Posterior cingulate gyrus (tissue), 11 donors: ENCODE measurements at places on chromosomes 12 and 14.
A peak's percentile ranks its signal among the peaks of the same experiment; 100 is the strongest.

GRCh38 chr14:23113431-23114119 lies 5.5 kb downstream of the CEBPE start:
- no peak for DNase-seq

GRCh38 chr14:72539661-72540315 lies 354.1 kb downstream of the DPF3 start:
- no peak for DNase-seq

- DNase-seq: no peak
Observed at GRCh38 chr12:66380769-66381535, 78.7 kb downstream of the HELB start.

DNA sequence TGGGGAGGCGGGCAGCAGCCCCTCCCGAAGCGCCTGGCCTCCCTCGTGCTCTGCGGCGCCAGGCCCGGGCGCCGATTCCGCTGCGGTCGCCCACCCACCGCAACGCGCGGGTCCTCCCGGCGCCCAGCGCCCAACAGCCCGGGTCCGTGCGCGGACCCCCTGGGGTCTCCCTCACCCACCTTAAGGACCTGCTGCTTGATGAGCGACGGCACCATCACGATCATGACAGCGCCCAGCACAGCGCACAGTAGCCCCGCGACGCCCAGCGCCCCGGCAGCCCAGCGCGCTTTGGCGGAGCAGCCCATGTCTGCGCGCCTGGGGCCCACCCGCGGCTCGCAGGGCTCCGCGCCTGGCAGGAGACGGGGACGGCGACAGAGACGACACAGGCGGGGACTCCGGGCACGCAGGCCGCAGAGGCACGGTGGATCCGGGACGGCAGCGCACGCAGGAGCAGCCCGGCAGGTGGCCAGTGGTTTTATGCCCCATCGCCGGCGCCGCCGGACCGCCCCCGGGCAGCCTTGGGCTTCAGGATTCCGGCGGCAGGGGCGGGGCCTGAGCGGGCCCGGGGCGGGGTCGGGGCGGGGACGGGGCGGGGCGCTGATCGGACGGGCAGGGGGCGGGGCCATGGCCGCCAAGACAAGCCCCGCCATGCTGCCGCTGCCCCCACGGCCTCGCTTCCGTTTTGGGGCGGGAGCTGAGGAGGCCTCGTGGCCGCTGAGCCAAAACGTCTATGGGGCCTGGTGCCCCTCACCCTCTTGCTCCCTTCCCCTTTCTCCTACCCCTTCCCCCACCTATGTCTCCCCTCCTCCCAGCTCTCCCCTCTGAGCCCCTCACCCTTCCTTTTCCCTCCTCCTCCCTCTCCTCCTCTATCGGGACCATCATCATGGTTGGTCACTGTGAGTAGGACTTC lies at the start of gene SCARB1:
SCARB1 (minus strand) TSS at position 449 of the 910 bp plus-strand sequence; CDS start at position 305, 144 bp downstream.
- DNase-seq: peak; percentile 79

DNA sequence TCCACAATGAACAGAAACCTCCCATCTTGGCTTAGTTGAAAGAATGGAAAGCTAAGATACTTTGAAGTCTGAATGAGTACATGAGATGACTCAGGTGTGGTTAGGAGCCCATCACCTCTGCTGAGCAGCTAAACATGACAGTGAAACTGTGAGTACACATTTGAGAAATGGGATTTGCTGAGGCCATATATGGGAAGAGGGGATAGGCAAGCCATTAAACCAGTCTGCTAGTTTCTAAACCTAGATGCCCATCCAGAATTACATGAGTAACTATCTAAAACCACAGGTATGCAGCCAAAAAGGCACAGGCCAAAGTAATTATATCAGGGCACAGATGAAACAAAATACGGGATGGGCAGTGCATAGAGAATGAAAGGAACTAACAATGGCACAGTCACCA lies 41.2 kb downstream of the NKX2-1 start:
- no peak for DNase-seq

- DNase-seq: peak; percentile 76
Observed at GRCh38 chr12:123364532-123365024, at the start of gene SBNO1. SBNO1 (minus strand) TSS chr12:123364847; CDS start chr12:123350441, 14,406 bp downstream.

- DNase-seq: no peak
Observed at GRCh38 chr12:79439175-79439825, 251.5 kb downstream of the PAWR start.

DNA sequence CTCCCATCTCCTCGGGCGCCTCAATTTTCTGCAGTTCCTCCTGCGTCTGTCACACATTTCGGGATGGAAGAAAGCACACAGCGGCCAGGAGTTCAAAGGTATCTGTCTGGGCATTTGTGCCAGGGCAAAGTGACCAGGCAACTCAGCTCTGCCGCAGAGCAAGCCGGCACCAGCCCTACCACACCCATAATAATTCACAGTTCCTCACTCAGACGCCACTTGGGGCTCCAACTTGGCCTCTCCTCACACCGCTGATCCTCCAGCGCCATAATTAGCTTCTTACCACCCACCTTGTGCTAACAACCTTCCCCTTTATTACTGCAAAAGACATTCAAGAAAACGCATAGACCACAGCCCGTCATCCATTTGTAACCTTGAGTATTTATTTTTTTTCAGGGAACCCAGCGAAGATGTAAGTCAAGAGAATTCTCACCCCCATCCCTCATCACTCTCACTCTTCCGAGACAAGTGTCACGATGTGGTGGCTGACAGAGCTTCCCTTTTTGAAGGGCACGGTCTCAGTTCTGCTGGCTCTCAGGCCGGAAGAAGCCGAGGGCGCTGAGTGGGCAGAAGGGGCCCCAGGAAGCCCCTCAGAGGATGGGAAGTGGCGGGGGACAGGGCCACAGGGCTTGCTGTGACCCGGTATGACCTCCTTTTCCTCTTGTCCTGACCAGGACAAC lies 25.2 kb upstream of the NCOR2 start:
- DNase-seq: no peak

DNA sequence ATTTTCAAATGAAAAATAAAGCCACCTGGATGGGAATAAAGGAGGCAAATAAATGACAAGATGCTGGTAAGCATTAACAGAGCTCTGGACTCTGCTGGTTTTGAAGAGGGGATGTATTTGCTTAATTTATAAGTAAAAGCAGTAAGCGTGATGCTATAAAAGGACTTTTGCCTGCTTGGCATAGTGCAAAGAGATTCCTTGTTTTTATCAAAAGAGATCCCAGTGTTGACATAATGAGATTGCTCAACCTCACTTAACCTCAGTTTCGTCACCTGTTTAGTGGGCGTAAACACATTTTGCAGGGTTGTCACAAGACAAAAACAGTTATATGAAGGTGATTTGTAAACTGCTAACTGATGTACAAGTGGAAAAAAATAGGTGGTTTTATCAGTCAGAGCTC lies 13.8 kb downstream of the ASCL1 start:
- no peak for DNase-seq

DNA sequence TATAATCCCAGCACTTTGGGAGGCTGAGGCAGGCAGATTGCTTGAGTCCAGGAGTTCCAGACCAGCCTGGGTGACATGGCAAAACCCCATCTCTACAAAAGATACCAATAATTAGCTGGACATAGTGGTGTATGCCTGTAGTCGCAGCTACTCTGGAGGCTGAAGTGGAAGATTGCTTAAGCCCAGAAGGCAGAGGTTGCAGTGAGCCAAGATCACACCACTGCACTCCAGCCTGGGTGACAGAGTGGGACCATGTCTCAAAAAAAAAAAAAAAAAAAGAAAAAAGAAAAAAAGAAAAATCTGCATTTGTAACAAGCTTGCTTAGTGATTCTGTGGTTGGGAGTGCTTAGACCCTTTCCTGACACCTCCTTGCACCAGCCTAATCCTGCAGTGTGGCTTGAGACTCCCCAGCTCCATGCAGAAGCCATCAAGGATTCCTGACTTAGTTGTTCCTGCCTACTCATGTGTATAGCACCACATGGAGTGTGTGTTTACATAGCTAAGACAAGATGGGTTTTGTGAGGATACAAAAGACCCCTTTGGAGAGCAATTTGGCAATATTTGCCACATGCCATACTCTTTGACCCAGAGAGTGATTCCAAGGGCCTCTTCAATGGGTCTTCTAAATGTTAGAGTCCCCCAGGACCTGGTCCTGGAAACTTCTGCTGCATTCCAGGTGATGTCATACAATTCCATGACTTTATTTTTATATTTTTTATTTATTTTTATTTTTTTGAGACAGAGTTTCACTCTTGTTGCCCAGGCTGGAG lies 5.1 kb upstream of the TMED10 start:
- DNase-seq: no peak

- DNase-seq: no peak
Observed at GRCh38 chr12:93645702-93646101, 31.5 kb upstream of the CRADD start.

DNA sequence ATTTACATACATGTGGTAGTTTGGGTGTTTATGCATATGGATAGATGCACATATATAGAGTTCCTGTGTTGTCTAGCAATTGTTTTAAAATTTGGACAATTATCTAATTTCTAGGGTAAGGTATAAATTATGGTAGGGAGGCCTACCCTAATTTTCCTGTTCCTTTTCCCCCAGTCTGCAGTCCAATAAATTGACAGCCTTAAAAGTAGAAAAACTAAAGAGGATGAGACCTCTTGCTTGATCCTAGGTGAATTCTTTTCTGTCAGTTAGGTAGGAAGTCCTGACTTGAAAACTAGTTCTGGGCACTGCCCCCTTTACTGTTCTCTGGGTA lies 2.1 kb upstream of the CDKN1B start:
- DNase-seq: no peak

DNA sequence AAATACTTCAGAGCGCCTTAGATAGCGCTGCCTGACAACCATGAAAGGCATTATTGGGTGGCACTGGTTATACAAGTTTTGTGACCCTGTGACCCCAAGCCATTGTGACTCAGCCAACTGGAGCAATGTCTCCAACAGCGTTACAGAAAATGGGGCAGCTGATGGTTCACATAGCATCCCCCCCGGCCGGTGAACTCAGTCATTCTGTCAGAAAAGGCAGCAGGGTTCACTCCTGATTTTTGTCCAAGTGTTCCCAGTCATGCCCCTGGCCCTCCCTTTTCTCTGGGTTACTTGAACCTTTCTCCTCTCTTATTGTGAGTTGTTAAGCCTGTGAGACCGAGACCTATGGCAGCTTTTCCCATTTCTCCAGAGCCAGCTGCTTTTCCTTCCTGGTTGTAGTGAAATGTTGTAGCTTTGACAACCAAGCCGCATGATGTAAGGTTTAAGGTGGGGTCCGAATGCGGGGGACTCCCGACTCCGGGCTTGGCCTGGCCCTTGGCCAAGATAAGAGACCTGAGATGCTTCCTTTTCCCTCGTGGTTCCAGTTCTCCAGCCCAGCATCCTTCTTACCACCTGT lies 22.0 kb downstream of the CD9 start:
- DNase-seq: no peak

- DNase-seq: no peak
Observed at GRCh38 chr14:61149896-61150295, 131.2 kb downstream of the TMEM30B start.

DNA sequence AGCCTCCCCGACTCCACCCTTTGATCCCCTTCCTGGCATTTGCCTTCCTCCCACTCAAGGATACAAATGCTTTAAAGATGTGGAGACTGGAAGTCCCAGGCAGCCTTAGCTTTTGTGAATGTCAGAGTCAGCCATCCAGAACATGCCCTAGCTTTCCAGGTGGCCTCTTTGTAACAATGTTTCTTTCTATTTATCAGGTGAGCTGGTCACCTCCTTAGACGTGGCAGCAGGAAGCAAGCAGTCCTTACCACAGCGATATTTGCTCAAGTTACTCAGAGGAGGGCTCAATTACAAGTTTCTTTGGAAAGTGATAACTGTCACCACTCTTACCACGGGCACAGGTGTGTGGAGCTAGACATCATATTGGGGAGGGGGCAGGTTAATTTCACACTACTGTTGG lies 4.9 kb downstream of the GALNT6 start:
- no peak for DNase-seq

DNA sequence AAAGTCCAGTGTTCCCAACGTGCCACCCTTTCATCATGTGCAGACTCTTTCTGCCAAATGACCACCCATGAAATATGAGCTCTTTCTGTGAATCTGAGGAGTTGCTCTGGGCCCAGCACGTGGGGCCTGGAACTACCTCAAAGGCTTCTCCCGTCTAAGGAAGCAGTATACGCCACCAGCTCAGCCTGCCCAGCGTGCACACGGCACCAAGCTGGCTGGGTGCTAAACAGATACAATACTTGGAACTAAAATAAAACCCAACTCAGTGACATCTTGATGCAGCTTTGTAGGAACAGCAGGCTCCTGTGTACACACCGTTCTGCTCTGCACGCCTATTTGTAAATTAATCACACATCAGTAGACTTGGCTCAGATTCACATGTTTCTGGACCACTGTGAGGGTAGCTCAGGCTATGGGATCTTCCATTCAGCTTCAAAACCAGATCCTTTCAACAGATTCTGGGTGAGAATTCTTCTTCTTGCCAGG lies 74.8 kb downstream of the ARL6IP4 start:
- no peak for DNase-seq

DNA sequence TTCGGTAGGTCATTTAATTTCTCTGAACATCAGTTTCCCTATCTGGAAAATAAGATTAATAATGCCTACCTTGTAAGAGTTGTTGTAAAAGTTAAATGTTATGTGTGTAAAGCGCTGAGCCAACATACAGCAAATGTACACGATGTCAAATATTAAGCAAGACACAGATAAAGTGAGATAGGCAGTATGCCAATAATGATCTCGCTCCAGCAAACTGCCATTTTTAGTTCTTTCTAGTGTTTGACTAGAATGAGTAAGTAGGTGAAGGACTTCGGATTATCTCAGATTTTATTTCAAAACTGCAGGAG lies 840 bp downstream of the DHRS7 start:
- no peak for DNase-seq

DNA sequence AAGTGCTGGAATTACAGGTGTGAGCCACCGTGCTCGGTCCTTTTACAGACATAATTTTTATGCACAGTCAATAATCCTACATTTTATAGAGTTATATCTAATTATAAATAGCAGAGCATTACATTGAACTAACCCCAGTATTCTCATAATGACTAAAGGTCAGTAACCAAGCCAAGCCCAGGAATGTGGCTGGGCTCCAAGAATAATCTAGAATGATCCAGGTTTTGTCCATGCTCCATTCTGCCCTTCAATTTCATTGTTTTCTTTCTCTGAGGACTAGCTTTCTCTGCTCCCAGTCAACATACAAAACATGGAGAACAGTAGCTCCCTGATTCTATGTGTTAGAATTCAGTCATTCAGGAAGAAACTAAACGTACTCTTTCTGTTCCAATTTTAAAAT lies 92.1 kb upstream of the KRR1 start:
- DNase-seq: no peak

- no peak for DNase-seq
Observed at GRCh38 chr12:121628536-121628935, 2.2 kb downstream of the ORAI1 start.

DNA sequence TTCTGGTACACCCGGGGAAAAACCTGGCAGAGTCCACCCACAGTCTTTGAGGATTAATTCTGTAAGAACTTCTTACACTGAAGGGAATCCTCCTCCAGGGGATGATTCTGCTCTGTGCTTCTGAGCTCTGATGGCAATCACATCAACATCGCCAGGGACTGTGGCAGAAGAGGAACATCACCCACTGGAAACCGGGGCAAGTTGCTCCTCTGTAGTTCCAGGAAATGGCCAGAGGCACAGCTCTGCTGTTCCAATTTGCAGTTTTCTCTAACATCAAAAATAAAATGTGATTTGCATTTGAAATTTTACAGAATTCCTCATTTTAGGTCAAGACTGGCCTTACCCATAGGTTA lies 207.6 kb downstream of the DAD1 start:
- DNase-seq: no peak

GRCh38 chr12:26032290-26032689 lies 73.8 kb downstream of the RASSF8 start:
- no peak for DNase-seq
